ENCODE measurements at places on chromosomes 6 and 20. TPM values are rescaled to one million over a fixed set of nuclear protein-coding genes. Genes with fewer than 3 reads are reported as not detected.

COL21A1 gene
- total RNA-seq, result not detected

JPH2 gene
- 9.7 TPM for total RNA-seq

SLC17A1 gene
- not detected for total RNA-seq

- H3K27me3 ChIP-seq, result peaks cover 3% of the 10 kb centered on the region
- H3K27ac ChIP-seq, result no peak overlapping the region
- peaks cover 42% of the 10 kb centered on the region for H3K36me3 ChIP-seq
These were observed 351.9 kb upstream of the PRND start for GRCh38 chr20:4369798-4370124.

GRCh38 chr6:18681832-18682503, 294.8 kb downstream of the RNF144B start:
- no peaks in the 10 kb centered on the region for H3K36me3 ChIP-seq
- DNase-seq, result no peak
- H3K27ac ChIP-seq, result no peak overlapping the region
- no peak overlapping the region for H3K4me3 ChIP-seq
- no peaks in the 10 kb centered on the region for H3K27me3 ChIP-seq

GRCh38 chr6:111086685-111087084, 618 bp upstream of the SLC16A10 start:
- peak overlapping the region; percentile 65 for H3K4me3 ChIP-seq
- H3K36me3 ChIP-seq, result no peaks in the 10 kb centered on the region

- H3K4me3 ChIP-seq, result no peak overlapping the region
- no peak overlapping the region for H3K27ac ChIP-seq
- H3K27me3 ChIP-seq, result peaks cover 6% of the 10 kb centered on the region
- H3K4me1 ChIP-seq, result no peaks in the 10 kb centered on the region
- no peaks in the 10 kb centered on the region for H3K36me3 ChIP-seq
These were observed 7.6 kb downstream of the HLA-DRB5 start for GRCh38 chr6:32522302-32523047.

GRCh38 chr6:17907406-17908229, 79.8 kb downstream of the KIF13A start:
- peak; percentile 98 for DNase-seq
- H3K27ac ChIP-seq, result peak overlapping the region; percentile 98
- peaks cover 84% of the 10 kb centered on the region for H3K4me1 ChIP-seq
- peak overlapping the region; percentile 67 for H3K4me3 ChIP-seq
- peaks cover 4% of the 10 kb centered on the region for H3K27me3 ChIP-seq

GRCh38 chr6:169142538-169142844, 111.2 kb downstream of the THBS2 start:
- H3K27me3 ChIP-seq, result peaks cover 7% of the 10 kb centered on the region
- no peak overlapping the region for H3K27ac ChIP-seq
- H3K36me3 ChIP-seq, result 0 out of 2 replicates have a peak, but pooled peaks cover 8% of the 10 kb centered on the region
- no peak for DNase-seq

Data from HFFc6 (cell line).